Nucleus accumbens (tissue), 56 donors: ENCODE measurements at places on chromosomes 12 and 14.

DNA sequence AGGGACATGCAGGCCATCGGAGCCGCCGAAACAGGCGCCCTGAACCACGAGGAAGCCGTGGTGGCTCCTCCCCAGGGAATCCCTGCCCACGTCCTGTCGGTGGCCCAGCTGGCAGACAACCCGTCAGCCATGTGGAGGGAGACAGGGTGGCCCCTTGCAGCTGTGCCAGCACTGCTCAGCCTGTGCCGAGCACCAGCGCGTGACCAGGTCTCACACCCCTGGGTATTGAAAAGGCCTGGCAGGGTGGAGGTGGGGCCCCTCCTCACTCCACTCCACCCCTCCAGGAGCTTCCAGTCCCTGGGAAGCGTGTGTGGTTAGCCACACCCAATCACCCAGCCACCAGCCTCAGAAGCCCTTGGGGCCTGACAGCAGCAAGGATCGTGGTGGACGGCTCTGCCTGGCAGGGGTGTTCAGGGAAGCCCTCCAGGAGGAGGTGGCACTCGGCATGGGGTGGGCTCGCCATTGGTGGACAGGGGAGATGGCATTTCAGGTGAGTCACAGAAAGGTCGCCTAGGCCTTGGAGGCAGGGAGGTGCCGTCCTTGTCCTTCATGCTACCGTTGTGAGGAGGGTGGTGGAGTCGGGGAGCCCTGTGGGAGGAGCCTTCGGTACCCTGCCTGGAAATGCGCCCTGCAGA lies 12.3 kb upstream of the DLK1 start:
- DNase-seq, result no peak

GRCh38 chr12:109153821-109154441 lies 37.5 kb downstream of the ACACB start:
- DNase-seq, result no peak

DNA sequence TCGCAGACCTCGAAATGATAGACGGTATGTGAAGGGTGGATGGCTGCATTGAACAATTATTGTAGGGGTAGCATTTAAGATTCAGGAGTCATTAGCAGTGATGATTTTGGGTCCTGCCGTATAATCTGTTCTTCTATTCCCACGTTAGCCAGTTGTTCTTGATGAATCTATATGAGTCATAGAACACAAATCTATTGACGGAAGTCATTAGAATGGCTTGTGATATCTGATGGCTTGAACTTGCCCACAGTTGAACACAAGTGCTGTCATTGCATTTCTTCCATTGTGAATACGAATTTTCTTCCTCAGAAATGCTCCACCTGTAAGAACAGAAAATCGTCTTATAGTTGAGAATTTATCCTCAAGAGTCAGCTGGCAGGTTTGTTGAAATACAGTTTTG lies 1.9 kb downstream of the SRSF5 start:
- no peak for DNase-seq

GRCh38 chr12:70049596-70050360 lies 193.5 kb upstream of the CNOT2 start:
- no peak for DNase-seq

DNA sequence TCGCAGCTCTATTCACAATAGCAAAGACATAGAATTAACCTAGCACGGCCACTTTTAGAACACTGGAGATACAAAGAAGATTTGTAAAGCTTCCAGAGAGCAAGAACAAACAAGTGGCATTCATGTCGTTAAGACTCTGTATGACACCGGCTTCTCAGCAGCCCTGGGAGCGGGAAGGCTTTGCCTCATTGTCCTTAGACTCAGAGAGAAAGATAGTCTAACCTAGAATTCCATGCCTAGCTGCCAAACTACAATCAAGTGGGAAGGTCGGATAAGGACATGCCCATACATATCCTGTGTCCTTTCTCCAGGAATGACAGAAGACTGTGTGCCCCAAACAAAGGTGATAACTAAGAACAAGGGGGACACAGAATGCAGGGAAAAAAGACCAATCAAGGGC lies 1038.3 kb downstream of the BCL11B start:
- no peak for DNase-seq

DNA sequence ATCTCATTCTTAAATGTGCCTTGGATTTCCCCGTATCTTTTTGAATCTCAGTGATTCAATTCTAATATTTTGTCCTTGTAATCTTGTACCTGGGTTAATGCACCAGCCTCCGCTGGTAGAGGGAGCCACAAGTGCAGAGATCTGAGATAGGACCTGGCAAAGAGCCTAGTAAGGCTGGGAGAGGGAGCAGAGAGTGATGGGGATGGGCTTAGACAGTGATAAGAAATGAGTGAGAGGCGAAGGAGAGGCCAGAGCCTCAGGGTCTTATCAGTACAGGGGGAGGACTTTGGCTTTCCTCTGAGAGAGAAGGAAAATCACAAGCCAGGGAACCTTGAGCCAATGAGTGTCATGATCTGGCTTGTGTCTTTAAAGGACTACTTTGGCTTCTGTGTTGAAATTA lies 30.5 kb upstream of the LMNTD1 start:
- no peak for DNase-seq
